ENCODE measurements at places on chromosomes 13 and 19. TPM values are rescaled to one million over a fixed set of nuclear protein-coding genes. Genes with fewer than 3 reads are reported as not detected.

DNA sequence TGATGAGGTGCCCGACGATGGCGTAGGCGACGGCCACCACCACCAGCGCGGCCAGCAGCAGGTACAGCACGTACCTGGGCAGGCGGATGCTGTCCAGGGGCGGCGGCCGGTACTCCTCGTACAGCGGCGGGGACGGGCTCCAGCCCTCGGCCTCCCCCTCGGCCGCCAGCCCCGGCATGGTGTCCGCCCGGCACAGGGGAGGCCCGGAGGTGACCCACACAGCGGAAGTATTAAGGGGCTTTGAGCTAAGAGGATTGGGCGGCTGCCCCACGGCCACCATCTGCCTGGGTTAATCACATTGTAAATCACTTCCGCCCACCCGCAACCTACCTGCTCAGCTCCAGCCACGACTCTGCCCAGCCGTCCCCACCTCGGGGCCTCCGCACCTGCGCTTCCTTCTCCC, at the start of gene SMIM44:
Gene SMIM44 (minus strand): TSS at position 216 of the 403 bp plus-strand sequence. CDS start 38 bp downstream, at position 178.
- no peak for DNase-seq

DNA sequence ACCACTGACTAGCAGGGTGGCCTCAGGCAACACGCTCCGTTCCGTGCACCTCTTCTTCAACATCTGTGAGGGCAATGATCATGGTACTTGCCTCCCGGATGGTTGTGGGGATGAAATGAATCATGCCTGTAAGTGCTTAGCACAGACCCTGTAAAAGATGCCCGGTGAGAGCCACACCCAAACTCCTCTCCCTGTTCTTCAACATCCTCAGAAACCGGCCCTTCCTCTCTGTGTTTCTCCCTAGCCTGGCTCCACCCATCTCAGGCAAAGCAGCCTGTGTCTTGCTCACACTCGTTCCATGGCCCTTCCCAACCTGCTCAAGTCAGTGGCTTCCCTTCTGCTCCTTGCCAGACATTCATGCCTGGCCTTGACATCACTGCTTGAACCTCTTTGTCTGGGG, 5.8 kb upstream of the DMKN start:
- DNase-seq = no peak

- no peak for DNase-seq
Measured at GRCh38 chr13:44627441-44627840, 51.3 kb upstream of the TSC22D1 start.

GRCh38 chr13:29457299-29457698, 138.2 kb downstream of the SLC7A1 start:
- DNase-seq = no peak

DNA sequence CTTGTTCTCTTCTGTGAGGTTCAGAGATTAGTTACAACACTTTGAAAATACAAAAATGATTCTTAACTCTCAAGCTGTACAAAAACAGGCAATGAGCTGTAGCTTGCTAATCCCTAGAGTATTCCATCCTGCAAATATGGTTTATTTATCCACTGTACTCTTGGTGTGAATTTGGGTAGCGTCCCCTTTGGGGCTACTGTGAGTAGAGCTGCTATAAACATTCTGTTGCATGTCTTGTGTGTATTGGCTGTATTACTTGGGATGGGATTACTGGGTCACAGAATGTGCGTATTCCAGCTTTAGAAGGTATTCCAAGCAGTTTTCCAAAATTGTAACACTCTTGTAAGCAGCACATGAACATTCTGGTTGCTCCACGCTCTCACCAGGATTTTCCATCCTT, 33.5 kb downstream of the GPR12 start:
- DNase-seq = no peak

- DNase-seq = no peak
Measured at GRCh38 chr13:97283888-97284287, 61.8 kb downstream of the MBNL2 start.

- DNase-seq = no peak
Measured at GRCh38 chr13:99062593-99062992, 84.7 kb upstream of the DOCK9 start.

- no peak for DNase-seq
Measured at GRCh38 chr13:104460554-104460953, 1394.3 kb upstream of the SLC10A2 start.

DNA sequence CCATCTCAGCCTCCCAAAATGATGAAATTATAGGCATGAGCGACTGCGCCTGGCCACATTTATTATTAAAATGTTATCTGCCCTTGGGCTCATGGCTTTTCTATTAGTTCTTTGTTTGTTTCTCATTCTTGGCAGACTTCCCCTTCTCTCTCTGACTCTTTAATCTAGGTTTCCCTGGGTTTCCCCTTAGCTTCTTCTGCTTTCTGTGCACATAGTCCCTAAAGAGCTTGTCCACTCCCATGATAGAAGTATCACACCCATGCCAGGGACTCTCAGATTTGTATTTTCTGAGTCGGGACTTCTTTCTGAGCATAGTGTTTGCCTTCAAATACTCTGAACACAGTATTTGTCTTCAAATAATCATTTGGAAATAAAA, 38.6 kb upstream of the ITM2B start:
- no peak for DNase-seq

- no peak for DNase-seq
Measured at GRCh38 chr13:35733827-35734226, 257.3 kb upstream of the MAB21L1 start.

DNA sequence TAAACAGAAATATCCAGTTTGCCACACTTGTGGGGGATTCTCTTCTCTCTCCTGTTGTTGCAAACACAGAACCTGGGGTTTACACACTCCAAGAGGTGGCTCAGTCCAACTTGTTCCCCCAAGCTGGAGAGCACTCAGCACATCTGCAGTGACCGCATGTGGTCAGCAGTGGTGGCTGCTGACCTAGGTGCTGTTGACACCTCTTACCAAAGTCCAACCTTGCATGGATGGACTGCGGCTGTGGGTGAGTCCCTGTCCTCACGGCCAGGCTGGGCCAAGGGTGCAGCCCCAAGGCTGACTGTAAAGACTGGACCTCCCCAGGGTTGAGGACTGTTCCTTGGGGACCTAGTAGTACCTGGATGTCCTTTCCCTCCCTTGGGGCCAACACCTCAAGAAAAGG, 6.1 kb downstream of the LRFN3 start:
- no peak for DNase-seq

DNA sequence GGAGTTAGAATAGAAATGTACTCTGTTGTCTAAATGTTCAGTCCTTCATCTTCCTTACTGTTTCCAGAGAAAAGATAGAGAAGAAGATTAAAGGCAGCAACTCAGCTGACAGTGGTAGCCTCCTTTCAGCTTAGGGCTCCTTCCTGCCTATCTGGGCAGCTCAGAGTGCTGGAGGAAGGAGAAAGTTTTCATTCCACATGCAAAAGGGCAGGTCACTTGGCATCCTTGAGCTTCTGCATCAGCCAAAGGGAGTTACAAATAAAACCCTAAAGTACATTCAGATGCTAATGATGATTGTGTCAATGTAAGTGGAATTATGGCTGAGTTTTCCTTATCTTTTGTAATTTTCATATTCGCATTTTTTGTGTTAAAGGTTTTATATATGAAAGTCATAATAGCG, 58.9 kb downstream of the ESD start:
- DNase-seq = no peak

GRCh38 chr13:54593504-54593903, 1564.9 kb downstream of the OLFM4 start:
- DNase-seq = no peak

GRCh38 chr19:9945319-9945966, 9.1 kb upstream of the OLFM2 start:
- DNase-seq = no peak

DNA sequence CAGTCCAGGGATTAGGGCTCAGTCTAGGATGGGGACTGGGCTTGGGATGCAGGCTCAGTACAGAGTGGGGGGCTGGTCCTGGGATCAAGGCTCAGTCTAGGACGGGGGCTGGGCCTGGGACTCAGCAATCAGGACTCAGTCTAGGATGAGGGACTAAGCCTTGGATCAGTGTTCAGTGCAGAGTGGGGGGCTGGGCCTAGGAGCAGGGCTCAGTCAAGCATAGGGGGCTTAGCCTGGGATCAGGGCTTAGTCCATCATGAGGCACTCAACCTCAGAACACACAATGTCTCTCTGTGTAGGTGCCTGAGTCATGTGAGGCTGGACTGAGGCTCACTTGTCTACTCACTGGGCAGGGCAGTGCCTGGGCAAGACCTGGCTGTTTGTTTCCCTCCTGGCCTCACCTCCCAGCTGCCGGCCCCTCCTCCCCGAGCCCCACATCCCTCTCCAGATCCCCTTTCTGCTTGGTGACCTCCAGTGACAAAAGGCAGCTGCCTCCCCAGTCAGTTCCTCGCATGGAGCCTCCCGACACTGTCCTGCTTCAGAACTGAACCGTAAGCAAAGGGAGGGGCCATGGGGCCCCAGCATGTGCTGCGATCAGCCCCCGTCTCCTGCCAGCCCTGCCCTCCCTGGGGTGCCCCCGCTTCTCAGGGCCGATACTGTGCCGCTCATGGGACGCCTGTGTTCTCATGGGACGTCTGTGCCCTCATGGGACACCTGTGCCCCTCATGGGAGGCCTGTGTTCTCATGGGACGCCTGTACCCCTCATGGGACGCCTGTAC, 6.5 kb upstream of the S1PR4 start:
- no peak for DNase-seq

DNA sequence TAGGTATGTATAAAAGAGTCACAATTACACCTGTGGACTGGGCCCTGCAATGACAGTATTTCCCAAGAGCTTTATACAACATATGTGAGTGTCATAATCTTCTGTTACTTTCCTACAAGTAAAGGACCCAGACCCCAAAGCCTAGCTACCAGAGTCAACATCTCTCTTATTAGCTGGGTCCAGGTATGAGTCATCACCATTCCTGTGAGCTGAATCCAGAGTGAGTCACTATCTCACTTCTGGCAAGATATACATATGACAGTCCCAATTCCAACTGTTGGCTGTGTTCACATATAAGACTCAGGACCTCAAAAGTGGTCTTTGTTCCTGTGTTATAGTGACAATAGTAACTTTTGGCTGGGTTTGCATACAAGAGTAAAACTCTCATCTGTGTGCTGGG, 46.7 kb downstream of the ZNF729 start:
- no peak for DNase-seq

- no peak for DNase-seq
Measured at GRCh38 chr13:51479199-51479523, 26.3 kb upstream of the INTS6 start.

DNA sequence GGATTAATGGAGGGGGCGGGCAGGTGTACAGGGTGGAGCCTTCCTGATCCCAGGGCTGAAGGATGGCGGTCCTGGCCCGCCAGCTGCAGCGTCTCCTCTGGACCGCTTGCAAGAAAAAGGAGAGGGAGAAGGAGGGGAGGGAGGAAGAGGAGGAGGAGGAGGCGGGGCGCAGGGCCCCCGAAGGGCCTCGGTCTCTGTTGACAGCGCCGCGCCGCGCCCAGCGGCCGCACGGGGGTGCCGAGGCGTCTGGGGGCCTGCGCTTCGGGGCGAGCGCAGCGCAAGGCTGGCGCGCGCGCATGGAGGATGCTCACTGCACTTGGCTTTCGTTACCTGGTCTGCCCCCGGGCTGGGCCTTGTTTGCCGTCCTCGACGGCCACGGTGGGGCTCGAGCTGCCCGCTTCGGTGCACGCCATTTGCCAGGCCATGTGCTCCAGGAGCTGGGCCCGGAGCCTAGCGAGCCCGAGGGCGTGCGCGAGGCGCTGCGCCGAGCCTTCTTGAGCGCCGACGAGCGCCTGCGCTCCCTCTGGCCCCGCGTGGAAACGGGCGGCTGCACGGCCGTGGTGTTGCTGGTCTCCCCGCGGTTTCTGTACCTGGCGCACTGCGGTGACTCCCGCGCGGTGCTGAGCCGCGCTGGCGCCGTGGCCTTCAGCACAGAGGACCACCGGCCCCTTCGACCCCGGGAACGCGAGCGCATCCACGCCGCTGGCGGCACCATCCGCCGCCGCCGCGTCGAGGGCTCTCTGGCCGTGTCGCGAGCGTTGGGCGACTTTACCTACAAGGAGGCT, at the start of gene PPM1N:
Gene PPM1N (plus strand): TSS at position 33 of the 785 bp plus-strand sequence. CDS start 30 bp downstream, at position 63.
- peak; percentile 72 for DNase-seq

ATXN8OS gene
- not detected for total RNA-seq

SPIB gene
- total RNA-seq = not detected

UBE2L5 gene
- total RNA-seq = not detected

RASL11A gene
- 2.5 TPM for total RNA-seq

TTC9B gene
- total RNA-seq = not detected

SLC6A16 gene
- 3.5 TPM for total RNA-seq

TNFSF13B gene
- 12.4 TPM for total RNA-seq

TMEM145 gene
- total RNA-seq = not detected
